ENCODE measurements at places on chromosomes 7 and 10. TPM values are rescaled to one million over a fixed set of nuclear protein-coding genes. Genes with fewer than 3 reads are reported as not detected.

DNA sequence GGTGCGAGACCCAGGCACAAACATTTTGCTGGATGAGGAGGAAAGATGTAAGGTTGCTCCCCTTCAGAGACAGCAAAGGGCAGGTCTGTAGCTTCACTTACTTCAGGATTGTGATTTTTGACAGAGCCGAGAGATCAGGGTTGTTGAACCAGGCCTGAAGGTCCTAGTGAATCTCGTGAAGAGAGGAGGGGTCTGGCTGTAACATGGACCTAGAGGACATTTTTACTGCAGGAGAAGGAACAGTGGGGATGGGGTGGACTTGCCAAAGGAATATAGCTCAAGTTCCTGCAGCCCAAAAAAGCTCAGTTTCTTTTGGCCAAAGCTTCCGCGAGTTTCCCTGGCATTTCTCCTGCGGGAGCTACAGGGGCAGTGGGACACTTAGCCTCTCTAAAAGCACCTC is 976 bp upstream of the EGFR start:
- DNase-seq = no peak

DNA sequence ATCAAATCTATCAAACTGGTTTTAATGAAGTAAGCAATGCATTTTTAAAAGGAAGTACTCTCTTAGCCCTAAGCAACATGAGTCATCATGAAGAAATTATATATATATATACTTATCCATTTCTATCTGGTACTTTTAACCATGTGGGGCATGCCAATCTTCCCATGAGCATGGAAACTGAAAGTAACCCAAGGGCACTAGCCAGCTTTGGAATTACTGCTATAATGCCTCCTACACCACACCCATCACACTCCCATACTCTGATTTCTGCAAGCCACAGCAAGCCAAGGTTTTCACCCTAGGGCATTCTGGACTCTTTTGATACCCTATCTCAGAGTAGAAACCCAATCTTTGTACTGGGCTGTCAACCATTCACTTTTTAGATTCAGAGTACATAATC is 204.6 kb downstream of the IMMP2L start:
- no peak for DNase-seq

SPOCK2 gene
- 9.2 TPM for total RNA-seq

DNA sequence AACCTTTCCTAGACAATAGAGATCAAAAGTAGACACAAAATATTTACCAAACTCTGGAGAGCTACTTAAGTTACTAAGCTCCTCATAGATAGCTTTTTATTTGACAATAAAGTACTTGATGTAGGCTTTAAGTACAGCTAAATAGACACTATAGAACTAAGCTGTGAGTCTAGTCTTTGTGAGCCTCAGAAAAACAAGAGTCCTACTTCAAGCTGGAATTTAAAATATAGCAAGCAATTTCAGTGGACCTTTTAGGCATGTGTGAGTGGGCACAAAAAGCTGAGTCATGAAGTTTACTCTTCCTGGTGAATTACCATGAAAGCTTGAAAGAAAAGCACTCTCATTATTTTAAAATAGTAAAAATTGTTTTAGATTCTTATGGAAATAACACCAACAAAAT is 76.1 kb downstream of the ADD3 start:
- no peak for DNase-seq

GRCh38 chr7:155713384-155713783 is 68.9 kb downstream of the RBM33 start:
- no peak for DNase-seq

RADIL gene
- total RNA-seq = 4.9 TPM

GRCh38 chr10:79158402-79159097 is 89.8 kb downstream of the ZMIZ1 start:
- DNase-seq = no peak

DNA sequence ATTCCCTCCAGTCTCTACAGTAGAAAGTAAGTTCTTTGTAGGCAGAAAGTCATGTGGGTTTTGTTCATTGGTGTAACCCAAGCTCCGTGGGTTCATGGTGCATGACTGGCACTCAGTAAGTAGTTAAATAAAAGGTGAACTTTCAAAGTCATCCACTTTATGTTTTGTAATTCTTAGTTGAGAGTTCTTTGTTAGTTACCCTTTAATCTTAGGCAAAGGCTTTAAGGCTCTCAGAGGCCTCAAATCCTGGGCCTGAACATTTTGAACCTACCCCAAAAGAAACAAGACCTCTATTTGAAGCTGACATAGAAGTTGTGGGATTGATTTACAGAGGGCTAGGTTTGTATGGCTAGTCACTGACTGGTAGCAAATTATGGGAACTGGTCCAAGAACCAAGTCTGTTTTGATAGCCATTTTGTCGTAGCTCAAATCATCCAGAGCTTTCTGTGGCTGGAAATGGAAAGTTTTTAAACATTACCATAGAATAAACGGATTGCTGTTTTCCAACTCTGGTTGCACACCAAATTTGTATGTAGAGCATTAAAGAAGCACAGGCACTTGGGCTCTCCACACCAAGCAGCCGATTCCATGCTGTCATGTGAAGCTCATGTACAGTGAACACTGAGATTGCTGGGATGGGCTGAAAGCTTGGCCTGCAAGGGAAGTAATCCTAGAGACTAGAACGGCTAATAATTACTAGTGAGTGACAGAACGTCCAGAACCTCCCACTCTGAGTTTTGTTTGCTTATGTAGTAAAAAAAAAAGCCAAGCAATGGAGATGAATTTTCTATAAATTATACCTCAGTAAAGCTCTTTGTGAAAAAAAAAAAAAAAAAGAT is 53.5 kb downstream of the DENND11 start:
- no peak for DNase-seq

SPDYE11 gene
- total RNA-seq = not detected

Measured in heart right ventricle (tissue), 16 donors.